ENCODE measurements at places on chromosomes 3 and 15.

GRCh38 chr3:74606996-74607395, 7.5 kb downstream of the CNTN3 start:
- no peak for DNase-seq

DNA sequence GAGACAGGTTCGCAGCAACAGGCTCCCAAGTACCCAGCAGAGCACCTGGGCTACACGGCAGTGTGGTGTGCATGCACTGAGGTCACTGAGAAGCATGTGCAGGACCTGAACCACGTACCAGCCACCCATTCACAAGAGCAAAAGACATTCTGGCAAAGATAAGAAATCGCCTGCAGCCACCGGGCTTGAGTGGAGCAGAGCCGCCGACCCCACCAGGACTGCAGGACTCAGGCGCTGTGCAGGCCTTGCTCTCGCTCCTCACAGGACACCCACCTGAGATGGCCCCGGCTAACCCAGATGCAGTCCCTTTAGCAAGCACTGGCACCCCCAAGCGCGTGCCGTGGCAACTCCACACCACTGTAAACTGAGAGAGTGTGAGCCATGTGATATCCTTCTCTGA, 32.3 kb upstream of the OCA2 start:
- DNase-seq: no peak

GRCh38 chr15:68489421-68489820, 57.5 kb upstream of the ITGA11 start:
- peak; percentile 65 for DNase-seq

- no peak for DNase-seq
These were observed 1.4 kb upstream of the SACM1L start for GRCh38 chr3:45687828-45688193.

DNA sequence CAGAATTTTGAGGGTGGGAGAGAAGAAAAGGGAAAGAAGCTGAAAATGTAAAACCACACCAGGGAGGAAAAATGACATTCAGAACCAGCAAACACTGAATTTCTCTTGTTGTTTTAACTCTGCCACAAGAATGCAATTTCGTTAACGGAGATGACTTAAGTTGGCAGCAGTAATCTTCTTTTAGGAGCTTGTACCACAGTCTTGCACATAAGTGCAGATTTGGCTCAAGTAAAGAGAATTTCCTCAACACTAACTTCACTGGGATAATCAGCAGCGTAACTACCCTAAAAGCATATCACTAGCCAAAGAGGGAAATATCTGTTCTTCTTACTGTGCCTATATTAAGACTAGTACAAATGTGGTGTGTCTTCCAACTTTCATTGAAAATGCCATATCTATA, 15.5 kb downstream of the GREM1 start:
- peak; percentile 70 for DNase-seq

DNA sequence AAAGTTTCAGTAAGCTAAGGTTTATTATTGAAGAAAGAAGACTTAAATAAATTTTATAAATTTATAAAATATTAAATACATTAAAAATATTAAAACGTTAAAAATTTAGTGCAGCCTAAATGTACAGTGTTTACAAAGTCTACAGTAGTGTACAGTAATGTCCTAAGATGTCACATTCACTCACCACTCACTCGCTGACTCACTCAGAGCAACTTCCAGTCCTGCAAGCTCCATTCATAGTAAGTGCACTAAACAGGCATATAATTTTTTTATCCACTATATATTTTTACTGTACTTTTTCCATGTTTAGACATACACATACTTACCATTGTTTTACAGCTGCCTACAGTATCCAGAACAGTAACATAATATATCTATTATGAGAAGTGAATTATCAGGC, 51.5 kb downstream of the TJP1 start:
- DNase-seq: no peak

GRCh38 chr15:27742751-27743477, 356.2 kb downstream of the OCA2 start:
- no peak for DNase-seq

GRCh38 chr15:71712182-71712581, 98.2 kb upstream of the NR2E3 start:
- no peak for DNase-seq

DNA sequence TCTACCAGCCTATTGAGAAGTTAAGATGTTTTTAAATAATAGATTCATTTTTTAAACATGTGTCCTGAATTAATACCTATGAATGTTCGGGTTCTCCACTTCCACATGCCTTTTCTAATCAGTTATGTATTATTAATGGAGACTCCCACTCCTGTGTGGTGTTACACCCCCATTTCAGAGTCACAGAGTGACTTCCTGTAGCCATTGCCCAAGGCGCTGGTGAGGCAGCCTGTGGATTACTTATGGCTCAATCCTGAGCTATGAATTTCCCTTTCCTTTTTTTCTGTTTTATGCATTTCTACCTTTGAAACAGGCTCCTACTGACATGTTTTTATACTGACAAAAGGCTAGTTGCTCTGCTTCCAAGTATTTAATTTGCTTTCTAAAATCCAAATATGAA, 162.3 kb downstream of the GABRG3 start:
- no peak for DNase-seq

- DNase-seq: peak; percentile 16
These were observed 1.9 kb downstream of the LRIG1 start for GRCh38 chr3:66498687-66499621.

DNA sequence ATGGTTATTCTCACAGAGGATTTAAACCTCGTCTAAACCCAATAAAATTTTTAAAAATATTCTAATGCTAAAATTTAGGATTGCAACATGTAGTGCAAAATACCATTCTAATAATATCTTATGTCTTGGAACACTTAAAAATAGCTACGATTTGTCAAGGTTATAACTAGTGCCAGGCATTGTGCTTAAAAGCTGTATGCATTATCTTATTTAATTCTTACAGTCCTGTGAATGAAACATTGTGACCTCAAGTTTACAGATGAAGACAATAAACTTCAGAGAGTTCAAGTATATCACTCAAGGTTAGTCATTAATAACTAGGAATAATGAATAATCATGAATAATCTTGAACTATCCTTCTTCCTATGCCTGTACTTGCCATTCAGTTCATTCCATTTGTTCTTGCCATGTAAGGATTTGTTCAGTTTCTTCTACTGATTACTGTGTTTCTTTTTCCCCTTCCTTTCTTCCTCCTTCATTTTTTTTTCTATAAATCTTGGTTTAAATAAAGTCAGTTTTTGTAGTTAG, 897.6 kb upstream of the NR2F2 start:
- DNase-seq: no peak

- DNase-seq: no peak
These were observed 34.0 kb downstream of the ZDHHC23 start for GRCh38 chr3:113981803-113982202.

DNA sequence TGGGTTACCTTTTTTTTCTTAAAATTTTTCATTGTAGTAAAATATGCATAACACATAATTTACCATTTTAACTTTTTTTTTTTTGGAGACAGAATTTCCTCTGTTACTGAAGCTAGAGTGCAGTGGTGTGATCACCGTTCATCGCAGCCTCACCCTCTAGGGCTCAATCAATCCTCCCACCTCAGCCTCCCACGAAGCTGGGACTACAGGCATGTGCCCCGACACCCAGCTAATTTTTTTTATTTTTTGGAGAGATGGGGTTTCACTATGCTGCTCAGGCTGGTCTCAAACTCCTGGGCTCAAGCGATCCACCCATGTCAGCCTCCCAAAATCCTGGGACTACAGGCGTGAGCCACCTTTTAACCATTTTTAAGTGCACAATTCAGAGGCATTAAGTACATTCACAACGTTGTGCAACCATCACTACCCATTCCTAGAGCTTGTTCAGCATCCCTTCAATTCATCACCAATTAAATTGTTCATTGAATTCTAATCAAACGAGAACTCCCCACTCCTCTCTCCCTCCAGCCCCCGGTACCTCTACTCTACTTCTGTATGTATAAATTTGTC, 44.6 kb downstream of the BHLHE40 start:
- DNase-seq: no peak

GRCh38 chr3:185720326-185720725, 104.5 kb downstream of the IGF2BP2 start:
- no peak for DNase-seq

DNA sequence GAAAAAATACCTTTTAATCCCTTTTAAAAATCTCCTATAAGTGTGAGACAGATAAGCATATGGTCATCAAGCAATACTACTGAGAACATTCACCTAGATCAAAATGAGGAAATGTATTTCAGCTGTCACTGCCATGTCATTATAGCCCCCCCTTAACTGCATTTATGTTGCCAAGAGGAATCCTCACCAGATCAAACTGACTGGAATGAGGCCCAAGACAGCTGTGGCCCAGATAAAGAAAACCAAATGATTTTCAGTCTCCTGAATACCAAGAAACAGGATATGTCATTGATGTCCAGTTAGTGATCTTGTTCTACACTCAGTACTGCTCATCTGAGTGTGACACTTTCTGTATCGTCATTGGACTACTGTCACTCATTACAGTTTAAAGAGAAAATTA, 35.1 kb upstream of the CPB1 start:
- no peak for DNase-seq

DNA sequence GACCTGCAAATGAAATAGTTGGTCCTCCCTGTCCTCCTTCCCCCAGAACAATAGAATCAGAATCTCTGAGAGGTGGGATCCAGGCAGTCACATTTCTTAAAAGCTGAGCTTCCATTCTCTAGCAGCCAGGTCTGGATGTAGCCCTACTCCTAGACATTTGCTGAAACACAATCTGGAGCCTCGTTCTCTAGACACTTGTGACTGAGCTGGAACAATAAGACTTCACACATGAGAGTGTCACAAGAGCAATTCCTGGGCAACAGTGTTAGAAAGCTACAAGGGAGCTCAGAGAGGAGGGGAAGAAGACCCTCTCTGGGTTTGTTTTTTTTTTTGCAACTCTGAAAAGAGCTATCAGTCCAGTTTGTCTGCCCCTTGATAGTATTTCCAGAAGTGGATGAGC, 14.5 kb downstream of the CORO2B start:
- DNase-seq: no peak

DNA sequence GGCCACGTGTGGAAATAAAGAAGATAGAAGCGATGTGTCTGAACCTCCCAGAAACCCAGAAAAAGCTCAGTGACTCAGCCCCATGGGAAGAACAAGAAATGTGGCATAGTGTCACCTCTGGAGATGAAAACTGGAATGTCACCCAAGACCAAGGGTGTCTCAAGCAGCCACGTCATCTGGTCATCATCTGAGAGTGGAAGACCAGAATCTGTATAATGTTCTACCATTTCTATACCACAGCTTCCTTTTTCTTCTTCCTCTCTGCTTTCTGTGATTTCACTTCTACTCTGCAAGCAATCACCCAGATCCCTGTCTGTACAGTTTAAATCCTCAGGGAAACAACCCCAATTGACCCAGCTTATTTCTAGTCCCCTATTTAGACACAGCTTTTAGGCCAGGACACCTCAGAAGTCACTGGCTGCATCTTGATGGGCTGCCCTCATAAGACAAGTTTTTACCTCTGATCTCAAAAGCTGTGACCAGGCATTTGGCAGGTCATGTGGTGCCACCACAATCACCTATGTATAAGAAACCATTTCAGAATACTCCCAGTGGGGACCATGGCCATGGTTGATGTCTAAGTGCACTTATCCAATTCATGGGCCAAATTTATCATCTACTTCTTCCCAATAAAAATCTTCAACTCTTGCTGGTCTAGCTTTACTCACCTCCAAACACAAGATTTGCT, 278.5 kb upstream of the UMPS start:
- DNase-seq: no peak

GRCh38 chr3:48739955-48740823, 23.2 kb upstream of the IP6K2 start:
- peak; percentile 42 for DNase-seq

- DNase-seq: no peak
These were observed 91.3 kb downstream of the SHQ1 start for GRCh38 chr3:72756900-72757299.

DNA sequence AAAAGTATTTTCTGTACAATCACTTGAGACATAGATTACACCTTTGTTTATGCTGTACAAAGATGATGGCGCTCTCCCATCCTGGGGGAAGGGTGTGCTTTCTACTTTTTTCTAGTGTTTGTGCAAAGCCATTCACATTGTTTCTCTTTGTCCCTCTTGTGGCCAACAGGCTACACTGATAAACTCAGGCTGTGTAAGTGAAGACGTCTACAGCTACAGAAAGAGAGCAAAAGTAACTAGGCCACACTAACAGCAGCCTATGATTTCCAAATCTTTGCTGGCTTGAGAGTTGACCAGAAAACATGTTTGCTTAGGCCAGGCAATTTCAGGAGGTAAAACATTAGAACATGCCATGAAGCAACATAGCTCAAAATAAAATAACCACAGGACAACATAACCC, 75.1 kb downstream of the FOXB1 start:
- DNase-seq: no peak
